T-helper 22 cell (primary cell): ENCODE measurements at places on chromosomes 7 and 10.

DNA sequence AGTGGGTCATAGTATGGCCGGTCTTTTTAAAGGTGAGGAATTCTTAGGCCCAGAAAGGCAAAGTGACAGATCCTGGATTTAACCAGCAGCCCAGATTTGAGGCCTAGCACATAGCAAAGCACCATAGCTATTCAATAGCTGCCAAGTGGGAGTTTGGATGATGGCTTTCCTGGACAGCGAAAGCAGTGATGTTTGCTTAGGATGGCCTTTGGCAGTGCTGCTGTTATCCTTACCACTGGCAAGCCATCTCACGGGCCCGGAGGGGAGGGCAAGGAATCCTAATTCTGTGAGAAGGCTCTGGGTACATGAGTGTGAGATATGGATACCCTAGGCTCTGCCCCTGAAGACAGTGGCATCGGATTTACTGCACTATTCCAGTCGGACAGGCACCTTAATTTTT is 50.4 kb downstream of the TCF7L2 start:
- no peak for DNase-seq

DNA sequence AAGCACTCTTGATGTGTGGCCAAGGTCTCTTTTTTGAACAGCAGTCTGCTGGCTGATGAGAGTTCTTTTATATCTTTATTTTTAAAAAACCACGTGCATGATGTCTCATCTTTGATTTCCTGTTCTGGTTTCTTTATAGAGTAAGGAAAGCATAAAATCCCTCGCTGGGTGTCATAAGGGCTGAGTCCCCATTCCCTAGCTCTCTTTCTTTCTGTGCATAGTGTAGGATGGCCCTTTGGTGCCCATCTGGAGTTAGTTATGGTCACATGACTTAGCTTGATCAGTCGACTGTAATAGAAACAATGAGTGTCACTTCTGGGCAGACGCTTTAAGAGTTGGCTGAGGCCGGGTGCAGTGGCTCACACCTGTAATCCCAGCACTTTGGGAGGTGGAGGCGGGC is 38.5 kb downstream of the GHRHR start:
- DNase-seq: no peak

- DNase-seq: no peak
Measured at GRCh38 chr10:75956624-75957023, 525.2 kb downstream of the LRMDA start.

GRCh38 chr7:131533151-131533559 is 23.3 kb downstream of the PODXL start:
- no peak for DNase-seq

GRCh38 chr7:138814816-138815332 is 16.9 kb upstream of the ATP6V0A4 start:
- DNase-seq: no peak

DNA sequence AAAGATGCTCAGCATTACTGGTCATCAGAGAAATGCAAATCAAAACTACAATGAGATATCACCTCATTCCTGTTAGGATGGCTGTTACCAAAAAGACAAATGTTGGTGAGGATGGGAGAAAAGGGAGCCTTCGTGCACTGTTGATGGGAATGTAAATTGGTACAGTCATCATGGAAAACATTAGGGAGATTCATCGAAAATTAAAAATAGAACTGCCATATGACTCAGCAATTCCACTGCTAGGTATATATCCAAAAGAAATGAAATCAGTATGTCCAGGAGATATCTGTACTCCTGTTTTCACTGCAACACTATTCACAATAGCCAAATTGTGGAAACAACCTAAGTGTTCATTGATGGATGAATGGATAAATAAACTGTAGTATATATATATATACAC is 228.1 kb downstream of the ACTR3B start:
- no peak for DNase-seq

GRCh38 chr10:75616874-75617478 is 185.6 kb downstream of the LRMDA start:
- DNase-seq: no peak

DNA sequence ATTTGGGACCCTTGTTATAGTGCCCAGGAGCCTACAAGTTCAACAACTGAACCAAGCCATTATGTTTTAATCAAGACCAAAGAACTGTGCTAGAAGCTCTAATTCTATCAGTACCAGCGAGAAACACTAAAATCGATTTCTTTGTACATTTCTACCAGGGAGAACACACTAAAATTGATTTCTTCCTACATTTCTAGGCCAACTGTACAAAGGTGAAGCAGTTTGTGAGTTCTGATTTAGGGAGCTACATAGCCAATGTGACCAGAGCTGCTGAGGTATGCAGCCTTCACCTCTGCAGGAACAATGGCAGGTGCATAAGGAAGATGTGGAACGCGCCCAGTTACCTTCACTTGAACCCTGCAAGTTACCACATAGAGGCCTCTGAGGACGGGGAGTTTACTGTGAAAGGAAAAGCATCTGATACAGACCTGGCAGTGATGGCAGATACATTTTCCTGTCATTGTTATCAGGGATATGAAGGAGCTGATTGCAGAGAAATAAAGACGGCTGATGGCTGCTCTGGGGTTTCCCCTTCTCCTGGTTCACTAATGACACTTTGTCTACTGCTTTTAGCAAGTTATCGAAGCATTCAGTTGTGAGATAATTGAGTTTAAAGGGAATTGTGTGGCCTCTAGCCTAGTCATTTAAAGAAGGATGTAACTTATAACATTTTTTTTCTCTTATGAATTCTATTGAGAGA is 31.7 kb downstream of the HYAL4 start:
- no peak for DNase-seq

- DNase-seq: no peak
Measured at GRCh38 chr10:122392835-122393234, 18.3 kb downstream of the PLEKHA1 start.

GRCh38 chr10:103916876-103917275 is 1.1 kb downstream of the STN1 start:
- no peak for DNase-seq

GRCh38 chr7:84364708-84365107 is 170.1 kb upstream of the SEMA3A start:
- no peak for DNase-seq

DNA sequence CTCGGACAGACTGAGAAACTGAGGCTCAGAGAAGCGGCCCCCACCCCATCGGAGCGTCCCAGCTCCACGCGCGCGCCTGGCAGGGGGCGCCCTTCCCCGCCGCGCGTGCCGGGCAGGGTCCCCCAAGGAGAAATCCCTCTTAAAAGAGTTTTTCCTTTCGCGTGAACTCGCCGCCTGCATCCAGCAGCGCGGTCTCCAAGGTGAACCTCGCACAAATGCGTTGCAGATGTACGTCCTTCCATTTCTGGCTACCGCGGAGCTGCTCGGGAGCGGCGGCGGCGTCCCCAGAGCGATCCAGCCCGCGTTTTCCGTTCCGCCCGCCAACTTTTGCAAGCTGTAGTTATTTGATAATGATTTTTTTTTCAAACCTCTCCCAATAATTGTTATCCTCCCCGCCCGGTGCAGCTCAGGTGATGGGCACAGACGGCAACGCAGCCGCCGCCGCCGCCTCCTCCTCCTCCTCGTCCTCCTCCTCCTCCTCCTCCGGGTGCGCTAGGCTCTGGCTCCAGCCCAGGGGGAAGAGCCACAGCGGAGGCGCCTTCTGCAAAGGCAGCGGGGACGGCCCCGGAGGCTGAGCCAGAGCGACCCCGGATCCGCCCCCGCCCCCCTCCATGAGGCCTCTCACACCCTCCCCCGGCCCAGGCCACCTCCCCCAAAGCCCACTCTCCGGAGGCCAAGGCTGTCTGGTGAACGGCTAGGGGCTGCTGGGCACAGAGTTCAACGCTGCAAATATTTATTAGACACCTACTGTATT is 74.0 kb upstream of the CUX1 start:
- peak; percentile 45 for DNase-seq

DNA sequence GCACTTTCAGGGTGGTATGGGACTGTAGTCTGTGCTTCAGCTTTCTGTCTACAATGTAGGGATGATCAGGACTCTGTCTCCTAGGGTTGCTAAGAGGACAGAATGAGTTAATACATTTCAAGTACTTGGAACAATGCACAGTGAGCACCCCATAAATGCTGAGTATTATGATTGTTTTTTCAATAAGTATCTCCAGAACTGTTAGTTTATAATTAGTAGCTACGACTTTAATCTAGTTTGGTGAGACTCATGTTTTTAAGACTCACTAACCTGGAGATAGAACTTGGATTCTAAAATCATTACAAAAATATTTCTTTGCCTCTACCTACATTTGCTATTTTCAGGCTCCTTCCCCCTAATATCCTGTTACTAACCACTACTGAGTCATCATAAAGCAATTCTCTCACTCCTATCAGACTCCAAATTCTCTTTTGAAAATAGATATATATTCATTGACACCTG is 95.3 kb downstream of the CPED1 start:
- no peak for DNase-seq

DNA sequence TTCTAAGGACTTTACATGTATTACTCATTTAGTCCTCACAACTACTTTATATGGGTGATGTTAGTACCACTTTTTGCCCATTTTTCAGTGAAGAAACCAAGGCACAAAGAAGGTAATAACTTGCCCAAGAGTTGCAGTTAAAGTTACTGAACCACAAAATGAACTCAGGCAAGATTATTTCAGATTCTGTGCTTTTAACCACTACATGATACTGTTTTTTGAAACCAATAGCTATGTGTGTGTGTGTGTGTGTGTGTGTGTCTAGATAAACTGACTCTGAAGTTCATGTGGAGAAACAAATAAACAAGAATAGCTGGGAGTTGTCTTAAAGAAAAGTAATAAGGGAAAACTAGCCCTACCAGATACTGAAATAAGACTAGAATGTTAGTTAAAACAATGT is 60.8 kb upstream of the OIT3 start:
- DNase-seq: no peak

GRCh38 chr10:85400981-85401695 is 965.5 kb downstream of the GRID1 start:
- no peak for DNase-seq

GRCh38 chr10:80459047-80459865 is 5.1 kb downstream of the TSPAN14 start:
- peak; percentile 46 for DNase-seq

GRCh38 chr10:393787-394438 is 258.7 kb downstream of the ZMYND11 start:
- no peak for DNase-seq

DNA sequence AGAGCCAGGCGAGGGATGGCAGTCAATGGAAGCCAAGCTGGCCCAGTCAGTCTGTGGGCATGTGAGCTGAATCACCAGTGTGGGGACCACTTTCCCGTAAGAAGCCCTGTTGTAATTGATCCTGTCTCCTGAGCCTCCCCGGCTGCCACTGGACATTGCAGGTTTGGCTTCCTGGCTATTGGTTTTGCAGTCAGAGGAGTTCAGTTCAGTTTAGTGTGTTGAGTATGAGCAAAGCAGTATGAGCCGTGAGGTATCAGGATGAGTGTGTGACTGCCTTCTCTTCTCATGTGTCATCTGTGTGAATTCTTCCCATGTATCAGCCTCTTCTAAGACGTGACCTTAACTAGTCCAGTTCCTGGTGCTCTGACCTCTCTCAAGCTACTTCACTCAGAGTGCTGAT is 227.4 kb downstream of the PRKG1 start:
- DNase-seq: no peak
